ENCODE measurements at places on chromosomes 2 and 18. TPM values are rescaled to one million over a fixed set of nuclear protein-coding genes. Genes with fewer than 3 reads are reported as not detected.

DNA sequence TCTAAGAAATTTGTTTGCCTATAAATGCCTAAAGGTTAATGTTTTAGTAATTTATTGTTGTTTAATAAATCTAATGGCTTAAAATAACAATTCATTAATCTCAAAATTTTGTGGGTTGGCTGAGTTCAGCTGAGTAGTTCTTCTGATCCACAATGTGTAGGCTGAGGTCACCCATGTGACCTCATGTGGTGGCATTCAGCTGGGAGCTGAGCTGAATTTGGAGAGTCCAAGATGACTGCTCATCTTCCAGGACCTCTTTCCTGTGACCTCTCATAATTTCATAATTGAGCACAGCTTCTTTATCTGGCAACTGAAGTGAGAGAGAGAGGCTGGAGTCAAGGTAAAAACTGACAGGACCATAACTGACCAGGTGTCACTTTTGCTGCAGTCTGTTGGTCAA is 132.4 kb downstream of the TXNL1 start:
- no peaks in the 10 kb centered on the region for H3K36me3 ChIP-seq
- H3K27ac ChIP-seq: no peak overlapping the region
- no peaks in the 10 kb centered on the region for H3K4me1 ChIP-seq
- peak; percentile 23 for DNase-seq
- H3K4me3 ChIP-seq: no peak overlapping the region

DNA sequence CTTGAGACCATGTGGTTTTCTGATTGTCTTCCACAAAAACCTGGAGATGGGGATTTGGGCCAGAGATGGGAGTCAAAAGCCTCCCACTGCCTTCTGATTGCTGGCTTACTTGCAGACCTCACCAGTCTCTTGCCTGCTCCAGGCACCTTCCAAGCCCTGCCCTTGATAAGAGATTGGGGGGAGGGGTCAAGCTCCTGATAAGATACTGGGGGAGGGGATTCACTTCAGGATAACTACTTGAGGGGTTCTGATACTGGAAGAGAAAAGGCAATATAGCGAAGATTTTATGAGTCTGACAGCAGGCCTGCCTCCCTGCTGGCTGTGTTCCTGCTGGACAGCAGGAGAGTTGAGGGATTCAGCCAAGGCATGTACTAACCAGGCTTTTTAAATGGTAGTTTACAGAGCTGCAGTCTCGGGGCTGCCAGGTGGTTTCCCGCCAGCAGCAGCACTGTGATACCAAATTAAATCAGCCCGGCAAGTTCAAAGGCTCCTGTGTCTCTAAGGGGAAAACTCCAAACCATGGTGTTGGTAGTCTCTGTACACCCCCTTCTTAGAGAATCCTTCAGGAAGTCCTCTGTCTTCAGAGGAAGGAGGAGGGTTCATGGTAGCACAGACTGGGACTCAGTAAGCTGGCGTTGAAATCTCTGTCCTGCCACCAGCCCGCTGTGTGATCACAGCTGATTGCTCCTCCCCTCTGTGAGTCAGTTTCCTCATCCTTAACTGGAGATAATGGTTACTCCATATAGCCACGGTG is 58.3 kb downstream of the FBXO36 start:
- H3K4me3 ChIP-seq: peak overlapping the region; percentile 21
- H3K36me3 ChIP-seq: no peaks in the 10 kb centered on the region
- H3K27ac ChIP-seq: peak overlapping the region; percentile 10
- H3K4me1 ChIP-seq: peaks cover 3% of the 10 kb centered on the region
- no peaks in the 10 kb centered on the region for H3K27me3 ChIP-seq
- peak; percentile 67 for DNase-seq

The ANKRD29 gene
- total RNA-seq: 0.70 TPM

DNA sequence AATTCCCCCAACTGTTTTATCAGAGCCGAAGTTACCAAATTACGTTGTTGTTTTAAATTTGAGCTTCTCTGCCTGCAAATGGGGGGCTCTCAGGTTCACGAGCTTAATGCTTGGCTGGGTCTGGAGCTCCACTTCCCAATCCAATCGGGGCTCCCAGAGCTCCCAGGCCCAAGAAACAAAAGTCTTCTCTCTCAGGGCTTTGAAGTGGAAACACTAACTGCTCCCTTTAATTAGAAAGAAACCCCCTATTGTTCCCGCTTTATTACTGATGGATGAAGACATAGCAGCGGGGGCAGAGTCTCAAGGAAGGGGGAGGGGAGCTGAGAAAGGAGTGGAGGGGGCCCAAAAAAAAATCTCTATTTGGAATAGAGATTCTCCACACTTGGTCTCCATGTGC is 15.6 kb upstream of the PKDCC start:
- H3K27ac ChIP-seq: no peak overlapping the region
- DNase-seq: no peak
- no peak overlapping the region for H3K4me3 ChIP-seq

DNA sequence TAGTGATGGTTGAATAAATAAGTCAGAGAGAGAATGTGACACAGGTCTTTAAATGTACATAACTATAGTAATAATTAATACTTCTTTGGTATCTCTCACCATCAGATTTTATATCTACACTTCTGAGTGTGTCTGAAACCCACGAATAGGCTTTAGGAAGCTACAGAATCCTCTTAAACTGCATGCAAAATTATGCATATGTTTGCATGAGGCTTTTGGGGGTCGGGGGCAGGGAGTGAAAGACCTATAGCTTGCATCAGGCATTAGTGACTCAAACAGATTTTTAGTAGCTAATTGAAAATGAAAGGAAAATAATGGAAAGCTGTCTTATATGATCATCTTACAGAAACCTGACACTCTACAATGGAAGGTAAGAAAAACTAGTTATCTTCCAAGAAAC is 14.9 kb downstream of the LRPPRC start:
- H3K36me3 ChIP-seq: peaks cover 23% of the 10 kb centered on the region
- no peaks in the 10 kb centered on the region for H3K4me1 ChIP-seq
- DNase-seq: no peak
- H3K4me3 ChIP-seq: no peak overlapping the region

DNA sequence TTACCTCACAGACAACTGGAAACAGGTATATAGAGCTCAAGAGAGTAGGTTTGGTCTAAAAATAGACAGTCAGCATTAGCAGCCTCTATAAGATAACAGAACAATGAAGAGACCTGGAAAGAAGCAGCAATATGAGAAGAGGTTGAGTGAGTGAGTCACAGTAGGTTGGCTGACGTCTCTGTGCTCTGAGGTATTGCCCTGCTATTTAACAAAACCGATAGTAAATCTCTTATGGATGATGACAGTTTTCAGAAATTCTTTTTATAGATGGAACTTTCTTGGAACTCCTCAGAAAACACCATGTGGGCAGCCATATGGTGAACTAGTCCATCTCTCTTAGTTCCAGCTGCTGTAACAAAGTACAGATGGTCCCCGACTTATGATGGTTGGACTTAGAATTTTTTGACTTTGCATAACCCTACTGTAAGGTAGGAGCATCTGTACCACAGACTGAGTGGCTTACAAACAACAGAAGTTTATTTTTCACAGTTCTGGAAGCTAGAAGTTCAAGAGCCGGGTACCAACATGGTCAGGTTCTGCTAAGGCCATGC is 123.5 kb downstream of the MBD2 start:
- H3K27ac ChIP-seq: no peak overlapping the region
- no peaks in the 10 kb centered on the region for H3K27me3 ChIP-seq
- H3K4me3 ChIP-seq: no peak overlapping the region
- no peaks in the 10 kb centered on the region for H3K4me1 ChIP-seq

DNA sequence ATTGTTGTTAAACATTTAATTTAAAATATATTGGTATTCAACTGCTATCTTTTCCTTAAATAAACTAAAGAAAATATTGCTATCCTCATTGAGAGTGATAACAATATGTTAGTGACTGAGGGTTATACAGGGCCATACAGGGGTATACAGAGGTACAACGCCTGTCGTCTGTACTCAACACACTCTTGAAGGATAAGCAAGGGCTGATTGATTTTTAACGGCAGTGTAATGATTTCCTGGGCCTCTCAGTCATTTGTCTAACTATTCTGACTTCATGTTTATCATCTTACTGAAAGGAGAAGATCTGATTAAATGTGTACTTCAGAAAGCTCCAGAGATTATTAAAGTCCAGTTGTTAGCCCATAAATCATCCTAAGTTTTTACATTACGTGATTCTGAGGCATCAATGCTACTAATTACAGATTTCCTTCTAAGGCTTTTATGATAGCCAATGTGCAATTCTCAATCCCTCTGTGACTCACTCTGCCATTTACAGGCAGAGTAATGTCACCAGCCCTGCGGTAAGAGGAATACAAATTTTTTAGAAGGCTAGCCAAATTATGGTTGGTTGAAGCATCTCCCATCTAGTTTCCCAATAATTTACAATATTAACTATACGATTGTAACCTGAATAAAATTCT is 893.0 kb upstream of the CHAC2 start:
- no peaks in the 10 kb centered on the region for H3K27me3 ChIP-seq
- peak; percentile 41 for DNase-seq
- H3K4me3 ChIP-seq: no peak overlapping the region
- H3K27ac ChIP-seq: no peak overlapping the region
- H3K36me3 ChIP-seq: no peaks in the 10 kb centered on the region
- no peaks in the 10 kb centered on the region for H3K4me1 ChIP-seq

GRCh38 chr2:69514406-69514805 is 77.2 kb upstream of the NFU1 start:
- no peak overlapping the region for H3K4me3 ChIP-seq
- H3K4me1 ChIP-seq: peaks cover 10% of the 10 kb centered on the region
- DNase-seq: peak; percentile 83
- H3K27me3 ChIP-seq: no peaks in the 10 kb centered on the region
